ENCODE measurements at places on chromosomes 7 and 10. TPM values are rescaled to one million over a fixed set of nuclear protein-coding genes. Genes with fewer than 3 reads are reported as not detected.

MMP21 gene
- 0.10 TPM for polyA plus RNA-seq

HOXA9 gene
- polyA plus RNA-seq = not detected

CDK14 gene
- 11.2 TPM for polyA plus RNA-seq

METTL27 gene
- 10.1 TPM for polyA plus RNA-seq

FBXL13 gene
- 1.3 TPM for polyA plus RNA-seq

GRCh38 chr10:5860066-5860465 is 29.6 kb downstream of the ANKRD16 start:
- peak overlapping the region; percentile 32 for H3K27ac ChIP-seq
- no peaks in the 10 kb centered on the region for H3K27me3 ChIP-seq
- no peak for DNase-seq
- no peaks in the 10 kb centered on the region for H3K4me1 ChIP-seq
- H3K4me3 ChIP-seq = no peak overlapping the region

GRCh38 chr7:53446170-53446569 is 410.7 kb downstream of the POM121L12 start:
- no peak overlapping the region for H3K27ac ChIP-seq
- no peaks in the 10 kb centered on the region for H3K27me3 ChIP-seq
- no peak overlapping the region for H3K4me3 ChIP-seq
- H3K36me3 ChIP-seq = no peaks in the 10 kb centered on the region
- no peak for DNase-seq
- H3K4me1 ChIP-seq = peaks cover 4% of the 10 kb centered on the region

DNA sequence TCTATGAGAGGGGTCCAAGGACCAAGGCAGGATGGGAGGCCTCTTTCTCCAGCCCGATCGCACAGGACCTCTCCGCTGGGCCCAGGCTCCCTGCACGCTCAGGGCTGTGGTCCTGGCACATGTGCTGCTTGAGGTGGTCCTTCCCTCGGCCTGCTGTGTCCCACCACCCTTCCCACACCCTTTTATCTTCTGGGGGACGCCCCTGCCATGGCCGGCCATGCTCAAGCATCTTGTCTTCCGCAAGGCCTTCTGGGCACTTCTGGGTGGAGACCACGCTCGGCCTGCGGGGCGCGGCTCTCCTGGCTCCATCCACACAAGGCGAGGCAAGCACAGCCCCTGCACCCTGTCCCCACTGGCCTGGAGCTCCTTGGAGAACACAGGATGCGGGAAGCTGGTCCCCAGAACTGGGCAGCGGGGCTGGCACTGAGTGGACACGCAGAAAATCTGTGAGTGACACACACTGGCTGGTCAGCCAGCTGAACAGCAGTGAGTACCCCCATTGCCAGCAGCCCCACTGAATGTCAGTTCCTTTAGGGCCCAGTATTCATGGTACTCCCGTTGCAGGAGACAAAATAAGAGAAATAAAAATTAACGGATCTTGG is 115.9 kb downstream of the TCERG1L start:
- no peaks in the 10 kb centered on the region for H3K27me3 ChIP-seq
- H3K27ac ChIP-seq = no peak overlapping the region
- H3K4me1 ChIP-seq = no peaks in the 10 kb centered on the region
- no peak for DNase-seq
- no peak overlapping the region for H3K4me3 ChIP-seq
- H3K36me3 ChIP-seq = no peaks in the 10 kb centered on the region

DNA sequence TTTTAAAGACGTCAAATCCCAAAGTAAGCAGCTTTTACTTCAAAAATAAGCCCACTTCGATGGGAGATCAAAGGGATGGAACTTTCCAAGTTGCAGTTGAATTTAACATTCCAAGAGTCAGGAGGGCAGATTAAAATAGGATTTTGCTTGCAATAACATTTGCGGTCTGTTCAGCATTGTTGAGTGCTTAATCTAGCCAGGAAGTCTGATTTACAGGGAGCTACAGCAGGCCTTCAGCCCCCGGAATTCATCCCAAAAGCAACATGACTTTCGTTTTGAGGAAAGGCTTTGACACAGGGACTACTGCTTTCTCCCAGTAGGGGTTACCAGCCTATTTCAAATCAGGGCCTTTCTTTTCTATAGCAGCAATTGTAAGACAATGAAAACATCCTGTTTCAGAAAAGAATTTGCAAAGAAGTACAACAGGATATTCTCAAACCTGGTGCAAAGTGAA is 279.6 kb upstream of the PITRM1 start:
- no peaks in the 10 kb centered on the region for H3K36me3 ChIP-seq
- no peak overlapping the region for H3K4me3 ChIP-seq

DNA sequence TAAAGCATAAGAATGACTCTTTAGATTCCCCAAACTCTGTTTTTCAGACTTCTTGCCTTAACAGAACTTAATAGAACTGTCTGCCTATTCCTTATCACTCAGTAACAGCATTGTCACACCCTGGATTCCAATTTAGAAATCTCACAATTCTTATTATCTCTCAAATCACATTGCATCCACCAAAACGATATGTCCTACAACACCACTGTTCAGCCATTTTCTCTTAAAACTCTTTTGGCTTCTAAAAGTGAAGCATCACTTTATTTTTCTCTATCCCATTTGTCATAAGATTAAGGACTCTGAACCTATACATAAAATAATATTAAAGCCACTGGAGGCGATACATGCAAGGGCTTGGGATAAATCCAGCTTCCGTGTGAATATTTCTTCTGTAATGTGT is 1.2 kb upstream of the CPED1 start:
- peaks cover 18% of the 10 kb centered on the region for H3K27me3 ChIP-seq
- no peak overlapping the region for H3K4me3 ChIP-seq
- no peaks in the 10 kb centered on the region for H3K36me3 ChIP-seq
- H3K27ac ChIP-seq = no peak overlapping the region

DNA sequence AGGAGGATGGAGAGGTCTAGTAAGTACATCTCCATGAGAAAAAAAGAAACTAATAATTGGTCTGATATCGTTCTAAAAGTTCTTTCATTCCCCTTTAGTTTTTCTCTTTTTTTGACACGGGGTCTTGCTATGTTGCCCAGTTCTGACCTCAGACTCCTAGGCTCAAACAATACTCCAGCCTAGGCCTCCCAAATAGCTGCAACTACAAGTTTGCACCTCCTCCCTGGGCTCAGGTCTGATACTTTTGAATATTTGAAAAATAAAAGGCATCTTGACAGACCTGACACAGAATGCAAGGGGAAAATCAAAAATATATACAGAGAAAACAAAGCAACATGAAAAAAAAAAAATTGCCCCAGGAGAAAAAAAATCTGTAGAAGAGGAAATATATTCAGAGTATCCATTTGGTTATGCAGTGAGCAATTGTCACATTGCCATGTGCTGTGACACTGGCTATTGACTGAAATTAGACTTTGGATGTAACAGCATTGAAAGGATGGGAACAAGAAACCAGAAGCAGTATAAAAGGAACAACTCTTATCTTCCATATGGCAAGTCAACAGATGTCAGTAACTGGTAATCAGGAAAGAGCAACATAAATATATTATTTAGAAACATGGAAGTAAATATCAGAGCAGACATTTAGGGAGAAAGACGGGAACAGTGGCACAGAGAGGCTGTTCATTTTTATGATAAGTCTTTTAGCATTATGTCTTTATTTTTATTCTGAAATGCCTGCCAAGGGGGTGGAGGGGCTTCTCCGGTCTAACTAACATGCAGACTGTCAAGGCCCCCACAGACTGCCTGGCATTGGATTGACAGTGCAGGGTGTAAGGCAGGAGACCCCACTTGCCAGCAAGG is 408.4 kb downstream of the PARD3 start:
- no peak for DNase-seq
- no peaks in the 10 kb centered on the region for H3K27me3 ChIP-seq
- peaks cover 7% of the 10 kb centered on the region for H3K4me1 ChIP-seq
- no peak overlapping the region for H3K27ac ChIP-seq

GRCh38 chr10:99870123-99870730 is 87.8 kb downstream of the ABCC2 start:
- no peaks in the 10 kb centered on the region for H3K4me1 ChIP-seq
- H3K36me3 ChIP-seq = no peaks in the 10 kb centered on the region
- H3K27ac ChIP-seq = no peak overlapping the region
- H3K4me3 ChIP-seq = no peak overlapping the region

DNA sequence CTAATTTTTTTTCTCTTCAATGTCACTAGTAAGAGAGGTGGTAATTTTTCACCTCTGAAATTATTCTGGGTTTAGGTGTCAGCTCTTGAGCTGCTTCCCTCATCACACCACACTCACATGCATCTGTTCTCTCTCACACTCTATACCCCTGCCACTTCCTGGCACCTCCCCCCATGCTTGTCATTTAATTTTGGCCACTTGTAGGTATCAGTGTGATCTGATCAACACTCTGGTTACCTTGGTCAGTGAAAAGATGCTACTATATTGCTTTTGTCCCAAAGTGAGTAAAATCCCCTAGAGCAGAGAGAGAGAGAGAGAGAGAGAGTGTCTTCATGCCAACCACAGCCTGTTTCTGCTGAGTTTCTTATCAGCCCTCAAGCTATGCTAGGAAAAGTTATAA is 42.5 kb downstream of the STK17A start:
- H3K36me3 ChIP-seq = no peaks in the 10 kb centered on the region
- no peak for DNase-seq
- no peak overlapping the region for H3K4me3 ChIP-seq
- H3K27me3 ChIP-seq = no peaks in the 10 kb centered on the region

DNA sequence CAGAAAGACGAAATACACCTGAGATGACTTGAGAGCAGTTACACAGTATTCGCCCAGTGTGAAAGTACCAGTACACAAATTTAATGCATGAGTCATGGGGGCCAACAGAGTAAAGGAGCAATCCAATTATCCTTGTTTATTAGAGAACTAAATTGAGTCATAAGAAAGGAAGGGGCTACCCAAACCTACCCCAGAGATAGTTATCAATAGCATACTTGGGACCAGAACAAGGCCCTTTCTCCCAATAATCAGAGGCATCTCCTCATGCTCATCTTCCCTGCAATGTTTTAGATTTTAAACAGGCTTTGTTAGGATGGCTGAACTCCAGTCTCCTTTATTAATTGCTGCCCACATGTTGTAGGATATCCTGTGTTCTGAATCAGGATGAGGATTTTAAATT is 239.7 kb upstream of the LRGUK start:
- no peak overlapping the region for H3K27ac ChIP-seq
- H3K36me3 ChIP-seq = no peaks in the 10 kb centered on the region
- H3K4me1 ChIP-seq = peaks cover 3% of the 10 kb centered on the region
- H3K27me3 ChIP-seq = no peaks in the 10 kb centered on the region

DNA sequence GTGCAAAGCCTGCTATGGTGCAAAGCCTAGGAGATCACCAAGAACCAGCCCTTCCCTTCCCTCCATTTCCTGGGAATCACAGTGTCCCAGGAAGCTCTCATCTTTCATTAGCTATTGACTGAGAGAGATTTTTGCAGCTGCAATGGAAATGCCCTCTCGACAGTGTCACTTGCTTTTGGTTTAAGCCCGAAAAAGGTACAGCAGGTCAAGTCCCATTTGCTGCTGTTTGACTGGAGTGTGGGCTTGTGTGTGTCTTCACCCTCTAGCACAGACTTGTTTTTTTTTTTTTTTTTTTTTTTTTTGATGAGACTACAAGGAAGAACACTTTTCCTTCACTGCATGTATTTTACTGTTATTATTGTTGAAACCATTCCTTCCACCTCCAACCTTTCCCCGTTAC is 36.3 kb downstream of the NRG3 start:
- no peaks in the 10 kb centered on the region for H3K27me3 ChIP-seq
- H3K27ac ChIP-seq = no peak overlapping the region
- H3K4me1 ChIP-seq = peaks cover 20% of the 10 kb centered on the region
- no peaks in the 10 kb centered on the region for H3K36me3 ChIP-seq
- DNase-seq = no peak
- no peak overlapping the region for H3K4me3 ChIP-seq

- no peak overlapping the region for H3K4me3 ChIP-seq
- no peaks in the 10 kb centered on the region for H3K36me3 ChIP-seq
These were observed 35.9 kb downstream of the EMX2 start for GRCh38 chr10:117578490-117578889.

DNA sequence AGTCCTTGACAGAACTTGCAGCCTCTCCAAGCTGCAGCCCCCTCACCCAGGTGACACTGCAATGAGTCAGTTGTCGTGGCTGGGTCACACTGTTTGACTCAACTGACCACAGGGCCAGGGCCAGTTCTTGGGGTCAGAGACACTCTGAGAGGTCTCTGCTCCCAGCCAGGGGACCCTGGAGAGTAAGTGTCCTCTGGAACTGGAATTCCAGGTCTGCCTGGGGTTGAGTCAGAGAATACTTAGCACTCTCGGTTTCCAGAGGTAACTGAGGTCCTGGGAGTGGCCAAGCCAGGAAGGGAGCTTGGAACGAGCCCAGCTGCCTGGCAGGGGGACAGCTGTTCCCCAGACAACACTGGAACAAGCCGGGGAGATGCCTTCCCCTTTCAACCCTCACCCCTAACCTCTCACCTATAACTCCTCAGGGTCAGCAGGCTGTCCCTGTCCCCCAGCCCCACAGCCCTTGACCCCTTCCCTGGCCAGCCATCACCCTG is 2.2 kb upstream of the MYL10 start:
- H3K4me3 ChIP-seq = no peak overlapping the region
- H3K36me3 ChIP-seq = no peaks in the 10 kb centered on the region
- DNase-seq = no peak
- H3K27ac ChIP-seq = no peak overlapping the region
- H3K4me1 ChIP-seq = no peaks in the 10 kb centered on the region

- no peak overlapping the region for H3K4me3 ChIP-seq
- H3K27ac ChIP-seq = no peak overlapping the region
- no peak for DNase-seq
- H3K4me1 ChIP-seq = peaks cover 8% of the 10 kb centered on the region
- no peaks in the 10 kb centered on the region for H3K27me3 ChIP-seq
- no peaks in the 10 kb centered on the region for H3K36me3 ChIP-seq
These were observed 427.9 kb upstream of the CELF2 start for GRCh38 chr10:10589540-10590303.

GRCh38 chr10:77162697-77163096 is 474.9 kb downstream of the KCNMA1 start:
- H3K36me3 ChIP-seq = no peaks in the 10 kb centered on the region
- H3K4me3 ChIP-seq = no peak overlapping the region
- DNase-seq = no peak
- no peaks in the 10 kb centered on the region for H3K4me1 ChIP-seq
- H3K27ac ChIP-seq = no peak overlapping the region

- no peak overlapping the region for H3K4me3 ChIP-seq
- no peaks in the 10 kb centered on the region for H3K27me3 ChIP-seq
These were observed 330.1 kb downstream of the EXOC4 start for GRCh38 chr7:133582766-133583523.

- no peaks in the 10 kb centered on the region for H3K36me3 ChIP-seq
- no peak for DNase-seq
- no peak overlapping the region for H3K27ac ChIP-seq
- no peak overlapping the region for H3K4me3 ChIP-seq
- H3K4me1 ChIP-seq = peaks cover 19% of the 10 kb centered on the region
These were observed 2.7 kb downstream of the KRIT1 start for GRCh38 chr7:92242972-92243371.

GRCh38 chr7:30320392-30320791 is 36.0 kb downstream of the ZNRF2 start:
- peak overlapping the region; percentile 67 for H3K27ac ChIP-seq
- H3K4me1 ChIP-seq = peaks cover 70% of the 10 kb centered on the region
- H3K4me3 ChIP-seq = peak overlapping the region; percentile 18
- H3K36me3 ChIP-seq = no peaks in the 10 kb centered on the region

GRCh38 chr7:7693881-7694280 is 24.5 kb downstream of the RPA3 start:
- no peaks in the 10 kb centered on the region for H3K36me3 ChIP-seq
- no peaks in the 10 kb centered on the region for H3K27me3 ChIP-seq
- DNase-seq = no peak
- no peak overlapping the region for H3K27ac ChIP-seq
- H3K4me1 ChIP-seq = no peaks in the 10 kb centered on the region
